ENCODE measurements at places on chromosomes 3 and 15. TPM values are rescaled to one million over a fixed set of nuclear protein-coding genes. Genes with fewer than 3 reads are reported as not detected.

The PCOLCE2 gene
- total RNA-seq: 26.5 TPM

The SLC9C1 gene
- total RNA-seq: not detected

The KCNMB2 gene
- total RNA-seq: 7.9 TPM

The PTH1R gene
- total RNA-seq: 0.49 TPM

The GPR149 gene
- not detected for total RNA-seq

The SPINK8 gene
- total RNA-seq: not detected

The SMAD3 gene
- total RNA-seq: 32.6 TPM

The LNP1 gene
- total RNA-seq: 11.2 TPM

The TMEM212 gene
- not detected for total RNA-seq

The EIF4E3 gene
- total RNA-seq: 0.07 TPM

The SNURF gene
- 3.0 TPM for total RNA-seq

The KLF15 gene
- not detected for total RNA-seq

The SI gene
- not detected for total RNA-seq

The USF3 gene
- total RNA-seq: 9.9 TPM

DNA sequence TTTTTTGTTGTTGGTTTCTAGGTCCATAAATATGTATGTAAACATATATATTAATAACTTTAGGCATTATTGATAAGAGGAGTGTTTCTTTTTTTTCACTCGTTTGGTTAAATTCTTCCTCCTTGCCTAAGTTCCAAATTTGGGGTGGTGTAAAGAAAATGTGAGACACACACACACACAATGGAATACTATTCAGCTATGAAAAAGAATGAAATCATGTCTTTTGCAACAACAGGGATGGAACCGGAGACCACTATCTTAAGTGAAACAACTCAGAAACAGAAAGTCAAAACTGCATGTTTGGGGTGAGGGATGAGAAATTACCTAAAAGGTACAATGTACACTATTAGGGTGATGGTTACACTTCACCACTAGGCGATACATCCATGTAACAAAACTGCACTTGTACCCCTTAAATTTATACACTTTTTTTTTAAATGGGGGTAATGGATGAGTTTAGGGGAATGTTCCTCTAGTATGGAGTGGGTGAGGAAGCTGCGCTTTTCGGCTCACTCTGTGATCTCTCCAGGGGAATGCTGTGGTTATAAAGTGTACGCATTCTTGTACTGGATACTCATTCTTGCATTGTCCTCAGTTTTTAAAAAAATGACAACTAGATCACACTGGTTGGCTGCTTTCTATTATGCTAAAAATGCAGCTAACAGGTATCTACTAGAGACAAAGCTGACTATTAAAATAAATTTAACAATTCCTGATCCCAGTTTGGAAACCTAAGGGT lies 50.8 kb upstream of the PPARG start:
- DNase-seq: peak; percentile 63

GRCh38 chr3:58018892-58019742 lies 10.9 kb downstream of the FLNB start:
- DNase-seq: no peak

- DNase-seq: no peak
Observed at GRCh38 chr15:81296673-81297072, 27.3 kb downstream of the STARD5 start.

GRCh38 chr15:66142285-66142684 lies 111.3 kb downstream of the MEGF11 start:
- no peak for DNase-seq

GRCh38 chr3:130085881-130086280 lies 4.2 kb downstream of the ALG1L2 start:
- peak; percentile 25 for DNase-seq

DNA sequence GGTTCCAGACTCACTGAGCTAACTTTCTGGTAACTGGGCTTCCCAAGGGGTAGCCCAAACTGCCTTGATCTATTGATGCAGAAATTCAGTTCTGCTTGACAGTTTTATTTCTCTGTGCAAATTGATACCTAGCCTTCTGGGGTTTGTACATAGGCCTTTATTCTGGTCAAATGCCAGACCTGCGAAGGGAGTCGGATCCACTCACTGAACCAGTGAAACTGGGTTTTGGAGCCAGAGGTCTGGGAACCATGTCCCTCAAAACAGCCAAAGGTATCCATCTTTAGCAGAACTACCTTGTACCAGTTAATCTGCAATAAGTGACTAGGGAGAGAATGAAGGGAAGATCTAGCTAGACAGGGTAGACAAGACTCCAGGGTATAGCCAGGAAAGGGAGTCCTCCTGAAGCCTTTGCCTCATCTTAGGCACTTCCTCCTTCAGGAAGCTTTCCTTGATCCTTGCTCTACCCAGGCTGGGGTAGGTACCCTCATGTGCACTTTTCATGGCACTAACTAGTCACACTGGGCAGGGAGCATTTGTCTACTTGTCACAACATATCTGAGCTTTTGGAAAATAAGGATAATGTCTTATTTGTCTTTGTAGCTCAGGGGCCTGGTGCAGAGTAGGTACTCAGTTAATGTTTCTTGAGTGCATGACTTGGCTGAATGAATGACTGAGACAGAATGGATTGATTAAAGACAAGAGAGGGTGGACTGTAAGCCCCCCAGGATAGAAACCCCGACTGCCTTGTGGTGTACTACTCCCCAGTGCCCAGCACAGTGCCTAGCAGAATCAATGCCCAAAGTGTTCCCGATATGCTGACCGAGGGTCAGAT lies 1.4 kb upstream of the SNX33 start:
- DNase-seq: no peak

- no peak for DNase-seq
Observed at GRCh38 chr15:79161837-79162508, 71.4 kb upstream of the RASGRF1 start.

GRCh38 chr3:152554980-152555379 lies 280.0 kb upstream of the P2RY1 start:
- peak; percentile 43 for DNase-seq

- DNase-seq: peak; percentile 92
Observed at GRCh38 chr3:127697551-127698240, 24.9 kb downstream of the ABTB1 start.

DNA sequence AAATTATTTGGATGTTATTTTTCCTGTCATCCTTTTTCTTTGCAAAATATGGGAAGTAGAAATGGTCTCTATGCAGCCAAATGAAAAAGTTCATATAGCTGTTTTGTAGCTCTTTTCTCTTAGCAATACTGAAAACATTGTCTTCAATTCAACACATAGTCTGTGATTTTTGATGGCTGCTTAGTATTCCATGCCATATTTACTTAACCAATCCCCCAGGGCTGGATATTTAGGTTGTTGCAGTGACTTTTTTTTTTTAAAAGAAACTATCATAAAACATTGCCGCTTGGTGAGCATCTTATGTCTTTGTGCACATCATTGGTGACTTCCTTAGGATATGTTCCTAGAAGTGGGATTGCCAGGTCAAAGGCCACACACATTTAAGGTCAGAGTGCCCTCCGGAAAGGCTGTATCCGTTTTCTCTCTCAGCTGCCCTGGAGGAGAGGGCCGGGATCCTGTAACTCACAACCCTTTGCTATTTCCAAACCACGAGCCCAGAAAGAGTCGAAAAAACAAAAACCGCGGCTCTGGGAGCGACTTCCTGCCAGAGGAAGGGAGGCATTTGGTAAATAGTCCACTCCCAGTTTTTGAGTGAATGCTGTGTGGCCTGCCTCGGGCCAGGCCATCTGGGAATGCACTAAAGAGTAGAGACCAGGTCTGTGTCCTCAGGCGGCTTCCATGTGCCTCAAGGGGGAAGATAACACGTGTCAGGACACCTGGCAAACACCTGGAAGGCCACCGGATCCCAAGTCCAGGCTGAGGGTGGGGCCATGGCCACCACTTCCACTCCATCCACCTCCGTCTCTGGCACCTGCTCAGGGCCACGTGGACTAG lies 41.9 kb downstream of the SMAD6 start:
- peak; percentile 72 for DNase-seq

GRCh38 chr3:14425581-14426304 lies 23.3 kb downstream of the SLC6A6 start:
- DNase-seq: peak; percentile 88

DNA sequence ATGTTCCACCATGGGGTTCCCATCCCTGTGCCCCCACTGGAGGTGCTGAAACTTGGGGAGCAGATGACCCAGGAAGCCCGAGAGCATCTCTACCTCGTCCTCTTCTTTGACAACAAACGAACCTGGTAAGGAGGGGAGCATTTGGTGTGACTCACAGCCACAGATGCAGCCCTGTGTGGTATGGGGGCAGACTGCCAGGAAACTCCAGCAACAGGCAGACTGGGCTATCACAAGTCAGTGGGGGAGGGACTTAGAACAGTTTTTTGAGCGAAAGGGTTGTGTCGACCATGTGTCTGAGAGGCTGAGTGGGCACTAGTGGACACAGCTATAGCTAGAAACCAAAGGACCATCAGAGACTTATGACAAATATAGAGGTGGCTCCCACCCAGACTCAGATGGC lies 3.4 kb upstream of the OGG1 start:
- peak; percentile 69 for DNase-seq

GRCh38 chr15:48653913-48654670 lies 8.6 kb upstream of the FBN1 start:
- no peak for DNase-seq

- no peak for DNase-seq
Observed at GRCh38 chr15:80932989-80933388, 56.6 kb downstream of the MESD start.

DNA sequence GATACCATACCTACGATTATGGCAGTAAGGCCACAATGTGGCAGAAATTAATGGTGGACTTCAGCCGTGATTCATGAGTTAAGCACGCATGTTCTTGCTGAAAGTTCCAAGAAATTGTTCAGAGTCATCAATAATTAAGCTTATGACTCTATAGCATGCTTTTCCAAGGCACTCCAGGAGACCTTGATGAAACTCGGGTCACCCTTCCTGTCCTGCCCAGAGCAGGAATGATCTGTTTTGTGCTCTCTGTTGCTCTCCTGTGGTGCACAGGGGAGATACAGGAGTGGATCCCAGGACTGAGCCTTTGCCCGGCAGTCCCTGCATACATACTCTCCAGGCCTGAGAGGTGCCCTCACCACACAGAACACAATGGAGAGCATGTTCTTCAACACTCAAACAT lies 141.6 kb upstream of the SLC2A2 start:
- peak; percentile 62 for DNase-seq

- DNase-seq: no peak
Observed at GRCh38 chr15:41897363-41897799, 3.5 kb upstream of the SPTBN5 start.

DNA sequence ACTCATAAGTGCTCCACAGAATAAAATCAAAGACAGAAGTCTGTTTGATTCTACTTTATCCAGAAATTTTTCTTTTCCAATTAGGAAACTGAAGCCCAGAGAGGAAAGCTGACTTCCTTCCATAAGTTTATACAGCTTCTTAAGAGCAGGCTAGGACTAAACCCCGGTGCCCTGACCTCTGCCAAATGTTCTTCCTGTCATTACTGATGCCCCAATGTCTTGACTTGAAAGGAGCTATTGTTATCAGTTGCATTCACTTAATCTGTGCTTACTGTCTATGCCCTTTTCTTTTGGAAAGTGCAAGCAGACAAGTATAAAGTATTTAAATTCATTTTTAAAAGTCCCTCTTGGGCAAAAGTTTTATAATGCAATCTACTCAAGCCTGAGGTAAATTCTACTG lies 18.1 kb downstream of the CD200 start:
- no peak for DNase-seq

- peak; percentile 100 for DNase-seq
Observed at GRCh38 chr3:158725348-158726011, 6.8 kb downstream of the RARRES1 start.

- DNase-seq: peak; percentile 43
Observed at GRCh38 chr3:64796607-64797399, 109.0 kb upstream of the ADAMTS9 start.

DNA sequence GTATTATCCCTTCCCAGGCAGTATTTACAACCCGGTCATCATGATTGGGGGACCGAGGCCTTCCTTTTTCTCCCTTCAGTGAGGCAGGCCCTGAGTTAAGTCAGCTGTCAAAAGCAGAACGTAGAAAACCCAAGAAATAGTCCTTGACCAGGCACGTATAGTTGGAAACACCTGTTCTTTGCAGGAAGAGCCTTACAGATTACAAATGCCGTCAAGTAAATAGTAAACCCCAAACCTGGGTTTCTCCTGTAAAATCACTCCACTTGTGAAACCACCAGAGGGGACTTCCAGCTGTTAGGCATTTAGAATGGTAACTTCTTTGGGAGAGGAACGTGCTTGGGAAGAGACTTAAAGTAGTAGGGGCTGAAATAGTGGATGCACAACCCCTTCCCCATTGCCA lies 1.0 kb upstream of the BTBD1 start:
- no peak for DNase-seq

DNA sequence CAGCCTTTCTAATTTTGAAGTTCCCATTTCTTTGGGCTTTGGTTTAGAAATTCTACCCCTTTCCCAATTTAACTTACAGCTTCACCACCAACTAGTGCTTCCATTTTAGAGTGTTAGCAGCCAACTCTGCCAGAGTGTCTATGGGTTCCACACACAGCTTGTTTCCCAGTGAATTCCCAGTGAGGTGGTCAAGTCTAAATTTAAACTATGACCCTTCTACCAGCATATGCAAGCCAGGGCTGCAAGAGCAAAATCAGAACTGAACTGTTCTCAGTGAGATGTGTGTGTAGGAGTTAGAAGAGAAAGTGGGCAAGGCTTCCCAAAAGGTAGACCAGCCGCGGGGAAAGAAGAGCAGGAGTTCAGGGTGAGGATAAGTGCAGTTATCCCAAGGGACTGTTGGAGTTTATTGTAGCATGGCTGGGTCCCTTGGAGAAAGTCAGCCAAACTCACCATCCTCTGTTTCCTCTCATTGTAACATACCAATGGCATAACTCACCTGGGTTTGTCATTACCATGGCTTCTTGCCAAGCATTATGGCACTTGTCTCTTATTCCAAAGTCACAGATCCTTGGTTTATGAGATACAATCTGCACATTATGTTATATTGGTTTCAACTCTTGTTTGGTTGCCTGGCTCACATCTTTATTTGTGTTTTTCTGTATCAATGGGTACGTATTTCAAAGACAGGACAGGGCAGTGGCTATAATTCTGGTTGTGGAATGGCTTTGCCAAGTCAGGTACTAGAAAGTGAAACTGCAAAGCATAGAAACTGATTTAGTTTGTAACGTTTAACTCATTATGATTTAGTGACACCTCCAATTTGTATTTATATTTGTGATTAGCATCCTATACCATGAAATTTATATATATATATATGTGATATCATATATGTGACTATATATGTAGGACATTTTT lies 130.2 kb upstream of the UMPS start:
- peak; percentile 92 for DNase-seq

DNA sequence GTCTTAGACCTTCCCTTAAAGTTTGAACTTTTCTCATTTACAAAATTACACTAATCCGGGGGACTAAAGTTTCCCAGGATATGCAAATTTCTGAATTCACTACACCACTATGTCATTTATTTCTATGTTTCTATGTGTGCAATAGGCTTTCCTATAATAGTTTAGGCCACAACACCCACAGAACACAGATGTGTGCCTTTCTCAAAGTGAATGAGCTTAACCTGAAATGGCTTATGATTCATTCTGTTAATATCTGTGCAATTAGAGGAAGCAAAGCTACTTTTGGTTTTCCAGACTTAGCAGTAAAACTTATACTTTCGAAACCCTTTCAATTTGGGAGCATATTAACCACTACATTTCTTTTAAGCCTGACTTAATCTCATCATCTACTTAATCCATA lies 748.1 kb downstream of the GBE1 start:
- DNase-seq: no peak

All from M059J (cell line).